ENCODE measurements at places on chromosomes 1 and 21.

DNA sequence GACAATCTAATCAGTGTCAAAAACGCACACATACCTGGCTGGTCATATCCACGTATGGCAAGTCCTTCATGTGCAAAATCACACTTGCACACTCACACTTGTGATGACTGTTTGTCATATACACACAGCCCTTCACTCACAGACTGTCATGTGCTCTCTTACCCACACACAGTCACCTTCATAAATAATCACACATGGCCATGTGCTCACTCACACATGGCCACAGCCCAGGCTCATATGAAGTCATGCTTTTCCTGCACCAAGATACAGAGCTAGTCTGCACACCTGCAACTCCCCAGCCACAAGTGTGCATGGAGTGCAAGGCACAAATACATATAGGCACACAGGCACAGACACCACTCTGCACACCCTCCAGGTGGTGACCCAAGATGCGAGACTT, 45.4 kb upstream of the FOXO6 start:
- DNase-seq = no peak

- DNase-seq = no peak
Observed at GRCh38 chr21:42581993-42582786, 68.5 kb downstream of the SLC37A1 start.

- peak; percentile 83 for DNase-seq
Observed at GRCh38 chr1:92485381-92486250, 1.1 kb downstream of the GFI1 start.

DNA sequence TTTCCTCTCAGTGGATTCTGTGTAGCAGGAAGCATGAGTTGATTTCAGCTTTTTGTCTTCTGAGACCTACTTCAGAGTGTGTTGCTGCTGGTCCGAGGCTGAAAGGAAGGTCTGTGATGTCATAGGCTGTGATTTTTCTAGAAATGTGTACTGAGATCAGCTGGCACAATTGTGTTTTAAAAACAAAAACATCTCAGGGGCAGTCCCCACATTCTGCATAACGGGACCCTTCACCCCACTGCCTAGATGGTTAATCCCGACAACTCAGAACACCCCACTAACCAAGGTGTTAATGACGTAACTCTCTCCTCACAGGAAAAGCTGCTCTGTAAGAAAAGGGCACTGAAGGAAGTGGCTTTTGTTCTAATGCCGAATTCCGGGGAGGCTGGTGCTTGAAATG, 59.8 kb upstream of the PPP2R5A start:
- DNase-seq = peak; percentile 51

GRCh38 chr1:31154000-31154631, 85.6 kb downstream of the NKAIN1 start:
- no peak for DNase-seq

GRCh38 chr1:209455661-209456358, 127.7 kb upstream of the CAMK1G start:
- DNase-seq = no peak

- DNase-seq = no peak
Observed at GRCh38 chr1:204368996-204369726, 9.4 kb upstream of the PLEKHA6 start.

GRCh38 chr1:4512636-4513035, 141.8 kb upstream of the AJAP1 start:
- DNase-seq = no peak

DNA sequence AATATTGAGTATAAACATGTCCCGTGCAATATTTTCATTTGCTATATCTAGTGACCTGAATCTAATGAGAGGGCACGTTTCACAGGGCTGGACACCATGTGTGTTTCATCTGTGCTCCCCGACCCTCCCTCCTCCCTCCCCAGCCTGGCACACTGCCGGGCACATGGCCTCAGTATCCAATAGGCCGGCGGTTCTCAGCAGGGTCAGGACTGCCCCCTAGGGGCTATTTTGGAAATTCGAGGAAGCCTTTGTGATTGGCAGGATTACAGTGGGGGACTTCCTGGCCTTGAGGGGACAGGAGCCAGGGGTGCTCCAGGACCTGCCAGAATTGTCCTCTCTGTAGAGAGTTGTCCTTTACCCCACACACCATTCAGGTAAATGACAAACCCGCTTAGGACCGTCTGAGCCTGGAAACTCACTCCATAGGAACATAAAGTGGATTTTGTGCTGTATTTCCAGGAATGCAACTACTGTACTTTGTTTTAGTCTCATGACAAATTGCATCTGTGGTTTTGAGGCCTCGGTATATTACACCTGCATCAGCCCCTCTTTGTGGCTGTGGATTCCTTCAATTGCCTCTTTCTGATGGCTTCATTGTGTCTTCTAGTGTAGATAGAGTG, 109.5 kb upstream of the SIM2 start:
- DNase-seq = no peak

DNA sequence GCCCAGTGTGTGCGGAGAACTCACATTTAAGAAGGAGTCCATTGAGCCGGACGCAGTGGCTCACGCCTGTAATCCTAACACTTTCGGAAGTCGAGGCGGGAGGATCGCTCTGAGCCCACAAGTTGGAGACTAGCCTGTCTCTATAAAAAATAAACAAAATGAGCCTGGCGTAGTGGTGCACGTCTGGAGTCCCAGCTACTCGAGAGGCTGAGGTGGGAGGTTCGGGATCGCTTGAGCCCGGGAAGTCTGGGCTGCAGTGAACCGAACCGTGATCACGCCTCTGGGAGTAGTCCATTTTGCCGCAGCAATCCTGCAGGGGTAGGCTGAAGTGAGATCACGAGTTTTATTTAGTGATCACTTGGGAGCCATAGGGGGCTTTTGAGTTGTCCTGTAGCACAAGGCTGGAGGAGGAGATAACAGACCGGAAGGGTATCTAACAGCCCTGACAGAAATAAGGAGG, 497 bp upstream of the FUCA1 start:
- no peak for DNase-seq

GRCh38 chr1:183877053-183877720, 72.3 kb downstream of the RGL1 start:
- DNase-seq = no peak

DNA sequence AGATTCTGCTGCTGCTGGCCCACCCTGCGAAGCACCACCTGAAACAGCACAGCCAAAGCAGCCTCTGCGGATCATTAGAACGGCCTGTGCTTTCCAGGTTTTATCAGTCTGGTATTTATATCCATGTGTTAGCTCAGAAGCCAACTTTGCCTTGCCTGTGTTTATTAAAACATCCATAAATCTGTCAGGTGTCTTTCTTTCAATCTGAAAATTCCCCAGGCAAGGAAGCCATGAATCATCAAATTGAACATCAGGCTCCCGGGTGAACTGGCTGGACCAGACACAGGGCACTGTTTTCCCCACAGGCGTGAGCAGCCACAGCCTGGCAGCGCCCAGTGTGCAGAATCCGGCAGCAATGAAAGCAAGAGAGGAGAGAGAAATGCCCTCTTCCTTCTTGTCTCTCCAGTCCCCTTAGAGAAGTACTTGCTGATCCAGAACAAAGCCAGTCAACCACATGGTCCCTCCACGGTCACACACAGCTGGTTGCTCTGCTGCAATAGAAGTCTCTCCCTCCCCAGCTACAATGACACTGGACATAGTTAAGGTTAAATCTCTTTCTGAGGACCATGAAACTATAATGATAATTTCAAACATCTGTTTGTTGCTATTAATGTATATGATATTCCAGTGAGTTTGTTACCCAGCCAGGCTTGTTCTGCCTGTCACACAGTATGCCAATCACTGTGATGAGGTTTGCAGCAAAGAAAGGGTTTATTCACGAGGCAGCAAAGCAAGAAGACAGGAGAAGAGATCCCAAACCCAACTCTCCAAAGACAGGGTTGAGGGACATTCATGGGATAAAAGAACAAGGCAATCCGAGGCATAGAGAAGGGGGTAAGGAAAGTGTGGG, 212.1 kb upstream of the FMN2 start:
- no peak for DNase-seq

GRCh38 chr1:34396042-34396441, 219.3 kb downstream of the C1orf94 start:
- no peak for DNase-seq

GRCh38 chr1:208089149-208089548, 155.0 kb downstream of the PLXNA2 start:
- DNase-seq = no peak

- no peak for DNase-seq
Observed at GRCh38 chr1:184752656-184753055, 2.0 kb downstream of the EDEM3 start.

GRCh38 chr1:36707221-36707620, 224.5 kb upstream of the CSF3R start:
- DNase-seq = no peak

DNA sequence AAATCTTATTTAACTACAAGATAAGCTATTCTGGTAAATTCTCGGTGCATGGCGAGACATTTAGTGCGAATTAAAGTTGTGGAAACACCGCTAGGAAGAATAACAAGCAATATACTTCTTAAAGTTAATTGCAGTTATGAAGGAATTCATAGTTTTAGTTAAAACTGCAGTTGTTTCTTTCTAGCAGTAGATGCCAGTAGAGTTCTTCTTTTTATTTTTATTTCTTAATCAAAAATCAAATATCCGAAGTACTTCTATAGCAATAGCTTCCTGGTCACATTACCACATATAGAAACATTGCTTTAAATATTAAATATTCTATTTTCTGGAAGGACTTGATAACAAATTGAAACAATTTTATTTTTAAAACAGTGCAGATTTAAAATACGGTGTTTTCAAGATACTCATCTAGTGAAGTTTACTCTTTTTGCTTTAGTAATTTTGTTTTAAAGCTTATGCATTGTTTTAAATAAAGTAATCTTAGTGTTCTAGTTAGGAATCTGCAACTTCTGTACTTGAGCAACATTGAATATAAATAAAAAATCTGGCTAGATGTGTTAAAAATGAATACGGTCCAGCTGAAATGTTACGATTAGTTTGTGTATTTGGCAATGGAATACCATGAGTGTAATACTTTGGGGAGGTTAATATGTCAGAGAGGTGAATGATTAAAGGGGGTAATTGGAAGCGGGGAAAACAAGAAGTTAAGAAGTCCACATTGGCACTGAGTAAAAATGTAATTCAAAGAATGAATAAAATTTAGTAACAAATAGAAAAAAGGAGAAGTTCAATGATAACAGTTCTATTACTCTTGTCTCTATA, 2.7 kb upstream of the PRKACB start:
- peak; percentile 38 for DNase-seq

- no peak for DNase-seq
Observed at GRCh38 chr1:61132645-61133334, 50.4 kb downstream of the NFIA start.

DNA sequence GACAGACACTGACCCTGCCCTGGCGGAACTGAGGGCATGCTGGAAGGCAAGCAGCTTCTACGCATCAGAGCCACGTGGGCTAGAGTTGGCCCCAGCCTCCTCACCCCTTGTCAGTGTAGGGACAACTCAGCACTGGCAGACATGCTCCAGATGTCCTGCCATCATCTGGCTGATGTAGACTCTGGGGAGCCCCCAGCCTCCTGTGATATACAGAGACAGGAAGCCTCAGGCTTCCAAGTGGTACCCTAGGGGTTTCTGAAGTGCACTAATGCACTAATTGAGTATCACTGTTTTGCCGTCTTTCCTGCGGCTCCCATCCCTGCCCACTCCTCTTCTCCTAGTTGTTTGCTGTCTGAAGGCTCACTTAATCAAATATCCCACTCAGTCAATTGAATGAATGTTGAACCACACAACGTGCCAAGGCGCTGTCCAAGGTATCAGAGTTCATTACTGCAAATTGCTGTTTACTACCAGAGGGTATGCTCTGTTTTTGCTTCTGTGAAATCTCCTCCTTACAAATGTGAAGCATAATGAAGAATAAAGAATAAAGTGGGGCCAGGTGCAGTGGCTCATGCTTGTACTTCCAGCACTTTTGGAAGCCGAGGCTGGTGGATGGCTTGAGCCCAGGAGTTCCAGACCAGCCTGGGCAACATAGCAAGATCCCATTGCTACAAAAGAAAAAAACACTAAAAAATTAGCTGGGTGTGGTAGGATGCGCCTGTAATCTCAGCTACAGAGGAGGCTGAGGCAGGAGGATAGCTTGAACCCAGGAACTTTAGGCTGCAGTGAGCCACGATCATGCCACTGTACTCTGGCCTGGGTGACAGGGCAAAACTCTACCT, 76.4 kb upstream of the ZBTB18 start:
- no peak for DNase-seq

- no peak for DNase-seq
Observed at GRCh38 chr1:206713910-206714312, 29.2 kb downstream of the MAPKAPK2 start.

GRCh38 chr1:17309426-17310067, 1.6 kb downstream of the PADI4 start:
- DNase-seq = no peak
